ENCODE measurements at places on chromosomes 7 and 10.

- DNase-seq: peak; percentile 76
These were observed 243.7 kb upstream of the PHYHIPL start for GRCh38 chr10:58932577-58933314.

DNA sequence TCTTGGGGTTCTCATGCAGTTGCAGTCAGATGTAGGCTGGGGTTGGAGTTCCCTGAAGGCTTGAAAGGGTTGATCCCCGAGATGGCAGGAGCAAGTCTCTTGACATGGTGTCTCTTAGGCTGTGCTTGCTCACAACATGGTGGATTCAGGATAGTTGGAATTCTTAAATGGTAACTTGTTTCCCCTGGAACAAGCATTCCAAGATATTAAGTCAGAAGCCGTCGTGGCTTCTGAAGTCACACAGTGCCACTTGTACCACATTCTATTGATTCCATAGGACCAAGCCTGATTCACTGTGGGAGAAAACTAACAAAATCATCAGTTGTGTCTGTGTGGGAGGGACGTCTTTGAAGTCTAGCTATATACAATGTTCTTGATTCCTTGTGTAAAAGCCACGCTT, 3.5 kb upstream of the SLC35B4 start:
- DNase-seq: peak; percentile 47

- DNase-seq: no peak
These were observed 22.9 kb downstream of the ABRAXAS2 start for GRCh38 chr10:124824507-124824906.

GRCh38 chr10:5639066-5639465, 27.3 kb downstream of the ASB13 start:
- no peak for DNase-seq

DNA sequence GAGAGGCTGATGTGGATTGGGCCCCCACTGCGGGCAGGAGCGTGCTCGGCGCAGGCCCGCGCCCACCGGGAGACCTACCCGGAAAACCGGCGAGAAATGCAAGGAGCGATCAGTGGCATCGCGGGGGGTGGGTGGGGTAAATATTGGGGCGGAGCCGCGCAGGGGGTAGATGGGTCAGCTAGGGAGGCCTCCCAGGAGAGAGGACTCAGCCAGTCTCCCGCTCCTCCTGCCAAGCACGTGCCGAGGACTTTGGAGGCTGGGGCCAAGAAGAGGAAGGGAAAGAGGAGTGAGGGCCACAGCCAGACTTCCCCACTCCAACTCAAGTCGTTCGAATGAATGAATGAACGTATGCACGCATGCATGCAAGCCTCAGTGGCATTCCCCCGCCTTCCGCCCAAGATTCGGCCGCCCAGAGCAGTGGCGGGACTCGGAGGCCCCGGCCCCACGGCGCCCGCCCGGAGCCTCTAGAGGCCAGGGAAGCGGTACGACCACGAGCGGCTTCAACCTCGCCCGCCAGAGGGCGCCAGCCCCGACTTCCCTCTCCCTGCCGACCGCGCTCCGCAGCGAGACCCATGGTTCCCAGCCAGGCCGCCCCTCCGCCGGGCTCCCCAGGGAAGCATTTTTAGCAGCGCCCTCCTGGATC, 3.6 kb downstream of the NPM3 start:
- DNase-seq: peak; percentile 53

GRCh38 chr10:16856567-16856966, 39.3 kb upstream of the RSU1 start:
- DNase-seq: peak; percentile 87

Measured in fibroblast of skin of abdomen (primary cell).